Tibial artery (tissue), 4 donors: ENCODE measurements at places on chromosomes 4 and X.

- no peak for DNase-seq
- no peak overlapping the region for H3K27ac ChIP-seq
- H3K4me1 ChIP-seq, result no peaks in the 10 kb centered on the region
Observed at GRCh38 chr4:42609051-42609450, 47.9 kb downstream of the ATP8A1 start.

- H3K27ac ChIP-seq, result peak overlapping the region; percentile 96
- H3K36me3 ChIP-seq, result no peaks in the 10 kb centered on the region
- H3K4me3 ChIP-seq, result peak overlapping the region; percentile 100
- H3K4me1 ChIP-seq, result peaks cover 29% of the 10 kb centered on the region
- H3K27me3 ChIP-seq, result no peaks in the 10 kb centered on the region
Observed at GRCh38 chr4:77076889-77077635, 1.3 kb upstream of the CCNI start.

- no peaks in the 10 kb centered on the region for H3K27me3 ChIP-seq
- H3K36me3 ChIP-seq, result no peaks in the 10 kb centered on the region
- H3K4me3 ChIP-seq, result no peak overlapping the region
- peak overlapping the region; percentile 75 for H3K27ac ChIP-seq
- peak; percentile 92 for DNase-seq
Observed at GRCh38 chrX:17597836-17598439, 139.4 kb upstream of the SCML1 start.

DNA sequence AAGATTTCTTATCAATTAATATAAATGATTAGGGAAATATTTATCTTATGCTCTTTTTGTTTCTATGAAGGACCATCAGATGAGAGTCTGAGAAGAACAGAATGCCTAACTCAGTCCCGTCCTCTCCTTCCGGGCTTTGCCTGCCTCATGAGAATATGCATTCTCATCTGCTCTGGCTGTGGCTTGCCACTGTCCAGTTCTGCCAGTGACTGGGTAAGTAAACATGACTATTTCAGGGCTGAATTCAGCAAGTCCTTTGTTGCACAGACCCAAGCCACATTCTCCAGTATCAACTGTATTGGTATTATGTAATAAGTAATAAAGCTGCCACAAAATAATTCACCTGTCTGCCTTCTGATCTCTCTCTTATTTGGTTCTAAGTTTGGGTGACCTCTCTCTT, 110.7 kb downstream of the WDFY3 start:
- peaks cover 14% of the 10 kb centered on the region for H3K36me3 ChIP-seq
- no peak overlapping the region for H3K4me3 ChIP-seq
- no peak overlapping the region for H3K27ac ChIP-seq
- peaks cover 3% of the 10 kb centered on the region for H3K4me1 ChIP-seq
- H3K27me3 ChIP-seq, result no peaks in the 10 kb centered on the region

GRCh38 chr4:17352357-17352756, 159.5 kb downstream of the QDPR start:
- H3K27me3 ChIP-seq, result no peaks in the 10 kb centered on the region
- no peaks in the 10 kb centered on the region for H3K4me1 ChIP-seq
- DNase-seq, result no peak
- H3K4me3 ChIP-seq, result no peak overlapping the region
- no peak overlapping the region for H3K27ac ChIP-seq
- no peaks in the 10 kb centered on the region for H3K36me3 ChIP-seq
